ENCODE measurements at places on chromosomes 6 and 20.
A peak's percentile ranks its signal among the peaks of the same experiment; 100 is the strongest.

- DNase-seq, result peak; percentile 44
These were observed 175.0 kb downstream of the GMPR start for GRCh38 chr6:16413399-16413798.

DNA sequence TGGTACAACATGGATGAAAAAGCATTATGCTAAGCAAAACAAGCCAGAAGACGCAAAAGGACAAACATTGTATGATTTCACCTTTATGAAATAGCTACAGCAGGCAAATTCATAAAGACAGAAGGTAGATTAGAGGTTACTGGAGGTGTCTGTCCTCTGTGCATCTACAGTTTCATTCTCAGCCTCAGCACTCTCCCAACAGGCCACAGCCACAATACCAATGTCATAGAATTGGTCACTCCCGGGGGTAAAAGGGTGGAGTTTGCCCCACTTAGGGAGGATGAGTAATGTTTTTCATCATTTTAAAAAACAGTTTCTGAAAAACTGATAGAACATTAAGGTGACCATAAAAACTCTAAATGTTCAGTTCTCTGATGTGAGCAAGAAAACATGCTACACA lies 17.2 kb upstream of the TMX4 start:
- DNase-seq, result no peak

GRCh38 chr6:135891710-135892109 lies 40.2 kb downstream of the PDE7B start:
- DNase-seq, result no peak

- DNase-seq, result peak; percentile 20
These were observed 156.6 kb downstream of the NFATC2 start for GRCh38 chr20:51385646-51386530.

DNA sequence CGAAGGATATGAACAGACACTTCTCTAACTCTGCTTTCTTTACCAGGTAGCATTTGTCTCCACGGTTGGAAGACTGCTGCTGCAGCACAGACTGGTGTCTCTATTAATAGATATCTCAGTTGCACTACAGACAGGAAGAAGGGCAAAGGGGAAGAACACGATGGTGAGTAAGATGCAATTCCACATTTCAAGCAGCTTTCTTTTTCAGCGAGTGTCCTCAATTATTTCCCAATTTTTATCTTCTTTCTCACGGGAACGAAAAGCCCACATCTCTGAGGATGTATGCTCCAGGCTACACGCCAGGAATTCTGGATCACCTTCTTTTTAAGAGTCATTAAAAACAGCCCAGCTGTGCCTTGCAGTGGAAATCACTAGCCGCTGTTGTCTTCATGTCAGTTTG lies 311.6 kb upstream of the ECI2 start:
- DNase-seq, result no peak

GRCh38 chr6:28673787-28674671 lies 148.3 kb downstream of the GPX5 start:
- DNase-seq, result peak; percentile 81

- DNase-seq, result no peak
These were observed 5.7 kb upstream of the MPC1 start for GRCh38 chr6:166388290-166389004.
